ENCODE measurements at places on chromosomes 3 and 15. TPM values are rescaled to one million over a fixed set of nuclear protein-coding genes. Genes with fewer than 3 reads are reported as not detected.

GRCh38 chr3:16056217-16056616 lies 118.3 kb upstream of the GALNT15 start:
- H3K4me1 ChIP-seq, result peaks cover 31% of the 10 kb centered on the region
- DNase-seq, result no peak
- H3K27me3 ChIP-seq, result no peaks in the 10 kb centered on the region
- H3K4me3 ChIP-seq, result no peak overlapping the region

DNA sequence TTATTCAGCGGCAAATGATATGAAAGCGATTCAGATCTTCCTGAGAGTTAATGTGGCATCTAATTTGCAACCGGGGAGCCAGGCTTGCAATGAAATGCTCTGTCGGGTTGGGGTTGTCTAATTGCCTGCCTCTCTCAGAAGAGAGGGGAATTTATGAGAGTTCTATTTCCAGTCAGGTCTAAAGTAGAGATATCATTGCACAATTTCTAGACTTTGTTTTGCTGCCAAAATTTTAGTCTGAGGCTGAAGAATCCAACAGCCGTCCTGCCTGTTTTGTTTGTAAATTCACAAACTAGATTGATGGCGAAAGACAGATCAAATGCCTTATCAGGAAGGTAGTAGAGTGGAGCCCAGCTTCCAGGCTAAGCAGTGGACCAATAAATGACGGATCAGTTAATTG lies 610 bp downstream of the LIPC start:
- no peak for DNase-seq
- H3K27ac ChIP-seq, result no peak overlapping the region
- H3K4me1 ChIP-seq, result no peaks in the 10 kb centered on the region
- no peaks in the 10 kb centered on the region for H3K27me3 ChIP-seq

Gene FGF7
- not detected for total RNA-seq

- H3K4me1 ChIP-seq, result peaks cover 13% of the 10 kb centered on the region
- no peak overlapping the region for H3K4me3 ChIP-seq
- no peaks in the 10 kb centered on the region for H3K36me3 ChIP-seq
- H3K27me3 ChIP-seq, result no peaks in the 10 kb centered on the region
Observed at GRCh38 chr3:154228561-154229216, 95.6 kb downstream of the DHX36 start.

DNA sequence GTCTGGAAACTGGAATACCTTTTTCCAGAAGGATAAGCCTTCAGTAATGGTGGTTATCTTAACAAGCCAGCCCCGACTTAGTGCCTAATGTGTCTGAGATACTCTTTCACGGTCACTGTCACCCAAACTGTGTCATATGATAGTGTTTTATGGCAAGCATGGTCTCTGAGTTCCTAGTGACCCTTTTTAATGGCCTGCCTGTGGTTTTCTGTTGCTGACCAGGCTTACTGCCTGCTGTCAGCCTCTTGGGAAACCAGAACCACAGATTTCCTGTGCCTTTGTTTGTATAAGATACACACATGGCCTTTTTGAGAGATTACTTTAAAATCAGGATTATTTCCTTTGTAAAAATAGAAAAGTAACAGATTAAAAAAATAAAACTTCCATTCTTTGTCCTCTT lies 22.4 kb downstream of the HPS3 start:
- peaks cover 12% of the 10 kb centered on the region for H3K36me3 ChIP-seq
- no peak overlapping the region for H3K4me3 ChIP-seq
- H3K4me1 ChIP-seq, result peaks cover 9% of the 10 kb centered on the region
- H3K27me3 ChIP-seq, result no peaks in the 10 kb centered on the region
- H3K27ac ChIP-seq, result no peak overlapping the region

Gene MOBP
- total RNA-seq, result not detected

Gene CNTN6
- total RNA-seq, result not detected

GRCh38 chr15:48592933-48593332 lies 52.6 kb downstream of the FBN1 start:
- H3K27ac ChIP-seq, result no peak overlapping the region
- no peaks in the 10 kb centered on the region for H3K27me3 ChIP-seq

- H3K4me1 ChIP-seq, result peaks cover 5% of the 10 kb centered on the region
- no peak overlapping the region for H3K4me3 ChIP-seq
- no peak for DNase-seq
- H3K27me3 ChIP-seq, result peaks cover 22% of the 10 kb centered on the region
Observed at GRCh38 chr15:91936182-91936775, 82.8 kb downstream of the SLCO3A1 start.

GRCh38 chr3:76034649-76035048 lies 249.3 kb upstream of the ZNF717 start:
- H3K27ac ChIP-seq, result no peak overlapping the region
- DNase-seq, result no peak
- H3K4me1 ChIP-seq, result peaks cover 8% of the 10 kb centered on the region
- H3K4me3 ChIP-seq, result no peak overlapping the region
- no peaks in the 10 kb centered on the region for H3K36me3 ChIP-seq
- H3K27me3 ChIP-seq, result no peaks in the 10 kb centered on the region

GRCh38 chr3:117476572-117476971 lies 767.0 kb downstream of the TUSC7 start:
- H3K27ac ChIP-seq, result no peak overlapping the region
- no peak for DNase-seq
- H3K27me3 ChIP-seq, result no peaks in the 10 kb centered on the region
- no peaks in the 10 kb centered on the region for H3K36me3 ChIP-seq
- H3K4me3 ChIP-seq, result no peak overlapping the region

- no peaks in the 10 kb centered on the region for H3K36me3 ChIP-seq
- peaks cover 8% of the 10 kb centered on the region for H3K4me1 ChIP-seq
- no peak overlapping the region for H3K27ac ChIP-seq
Observed at GRCh38 chr3:71345429-71346040, 238.0 kb downstream of the FOXP1 start.

Gene DNAH12
- not detected for total RNA-seq

- peaks cover 3% of the 10 kb centered on the region for H3K27me3 ChIP-seq
- H3K4me1 ChIP-seq, result no peaks in the 10 kb centered on the region
Observed at GRCh38 chr3:40079847-40080240, 229.7 kb upstream of the EIF1B start.
